ENCODE measurements at places on chromosomes 6 and 20.

- DNase-seq: peak; percentile 92
Measured at GRCh38 chr6:109465772-109466171, 10.2 kb upstream of the MICAL1 start.

- no peak for DNase-seq
Measured at GRCh38 chr20:18412221-18412901, 54.5 kb downstream of the DZANK1 start.

- no peak for DNase-seq
Measured at GRCh38 chr6:398558-399078, 7.1 kb downstream of the IRF4 start.

DNA sequence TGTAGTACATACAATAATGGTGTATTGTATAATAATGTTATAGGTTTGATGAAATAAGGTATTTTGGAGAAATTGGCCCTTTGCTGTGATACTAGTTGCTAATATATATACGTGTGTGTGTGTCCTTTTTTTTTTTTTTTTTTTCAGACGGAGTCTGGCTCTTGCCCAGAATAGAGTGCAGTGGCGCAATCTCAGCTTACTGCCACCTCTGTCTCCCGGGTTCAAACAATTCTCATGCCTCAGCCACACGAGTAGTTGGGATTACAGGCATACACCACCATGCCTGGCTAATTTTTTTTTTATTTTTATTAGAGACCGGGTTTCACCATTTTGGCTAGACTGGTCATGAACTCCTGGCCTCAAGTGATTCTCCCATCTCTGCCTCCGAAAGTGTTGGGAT is 23.3 kb downstream of the SENP6 start:
- no peak for DNase-seq

GRCh38 chr6:136527831-136528230 is 22.4 kb downstream of the MAP7 start:
- no peak for DNase-seq

- no peak for DNase-seq
Measured at GRCh38 chr6:159184559-159184958, 15.4 kb downstream of the FNDC1 start.

- peak; percentile 22 for DNase-seq
Measured at GRCh38 chr6:116016846-116017545, 43.7 kb downstream of the FRK start.

DNA sequence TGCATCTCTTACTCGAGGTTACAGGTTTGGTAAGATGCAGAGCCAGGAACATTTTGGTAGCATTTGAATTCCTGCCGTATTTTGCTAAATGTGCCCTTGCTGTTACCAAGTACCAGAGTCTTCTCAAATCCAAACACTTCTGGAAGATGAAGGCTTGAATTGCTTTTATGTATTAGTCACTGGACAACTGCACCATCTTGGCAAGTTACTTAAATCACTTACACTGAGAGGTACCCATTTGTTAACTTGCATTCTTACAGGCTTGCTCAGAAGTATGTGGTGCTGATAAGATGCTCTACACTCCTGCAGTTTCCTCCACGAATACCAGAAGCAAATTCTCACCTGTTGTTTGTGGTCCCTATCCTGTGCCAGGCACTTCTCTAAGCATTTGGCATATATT is 12.7 kb downstream of the IL22RA2 start:
- no peak for DNase-seq

GRCh38 chr20:5730131-5730530 is 20.1 kb upstream of the SHLD1 start:
- no peak for DNase-seq

DNA sequence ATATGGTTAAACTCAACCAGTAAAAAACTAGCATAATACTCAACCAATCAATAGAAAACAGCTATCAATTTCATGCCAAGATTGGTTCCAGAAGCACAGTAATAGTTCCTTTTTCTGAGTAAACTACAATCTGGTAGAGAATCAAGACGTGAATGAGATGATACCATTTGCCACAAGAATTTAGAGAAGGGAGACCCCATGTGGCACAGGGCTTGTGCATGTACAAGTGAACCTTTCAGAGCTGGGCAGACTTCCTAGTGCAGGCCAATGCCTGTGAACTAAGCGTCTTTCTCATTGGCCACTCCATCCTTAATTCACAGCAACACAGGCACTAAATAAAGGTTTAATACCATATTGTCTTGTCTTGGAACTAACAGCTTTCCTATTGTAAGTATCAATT is 213.5 kb downstream of the RFPL4B start:
- peak; percentile 6 for DNase-seq

GRCh38 chr20:19875376-19876221 is 117.5 kb downstream of the RIN2 start:
- DNase-seq: no peak

DNA sequence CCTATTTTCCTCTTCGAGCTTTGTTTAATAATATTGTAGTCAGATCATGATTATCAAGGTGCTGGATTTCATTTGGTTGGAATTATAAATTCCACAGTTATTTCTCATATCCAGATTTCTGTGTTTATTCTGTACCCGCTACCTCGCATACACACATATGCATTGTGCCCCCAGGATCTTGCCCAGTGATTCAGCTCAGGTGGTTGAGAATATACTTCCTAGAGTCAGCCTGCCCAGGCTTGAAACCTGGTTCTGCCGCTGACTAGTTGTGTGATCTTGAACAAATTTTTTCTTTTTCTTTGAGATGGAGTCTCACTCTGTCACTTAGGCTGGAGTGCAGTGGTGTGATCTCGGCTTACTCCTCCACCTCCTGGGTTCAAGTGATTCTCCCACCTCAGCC is 14.7 kb downstream of the GINM1 start:
- no peak for DNase-seq

DNA sequence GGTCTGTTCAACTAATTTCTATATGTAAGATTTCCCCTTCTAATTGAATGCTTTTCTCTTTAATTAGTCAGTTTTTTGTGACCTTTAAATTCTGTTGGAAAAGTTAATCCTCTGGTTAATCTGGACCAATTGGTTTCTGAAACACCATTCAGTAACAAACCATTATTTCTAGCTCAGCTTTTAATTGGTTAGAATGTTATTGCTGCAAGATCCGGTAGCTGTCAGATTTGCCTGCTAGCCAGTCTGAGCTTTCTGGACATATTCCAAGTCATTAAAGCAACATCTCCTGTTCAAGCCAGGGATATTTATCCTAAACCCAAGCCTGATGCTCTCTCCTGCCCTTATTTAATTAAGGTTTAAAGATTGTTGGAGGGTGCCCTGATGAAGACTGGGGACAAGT is 55.1 kb upstream of the FBXL4 start:
- peak; percentile 38 for DNase-seq

- no peak for DNase-seq
Measured at GRCh38 chr20:14116037-14116436, 120.7 kb downstream of the MACROD2 start.

DNA sequence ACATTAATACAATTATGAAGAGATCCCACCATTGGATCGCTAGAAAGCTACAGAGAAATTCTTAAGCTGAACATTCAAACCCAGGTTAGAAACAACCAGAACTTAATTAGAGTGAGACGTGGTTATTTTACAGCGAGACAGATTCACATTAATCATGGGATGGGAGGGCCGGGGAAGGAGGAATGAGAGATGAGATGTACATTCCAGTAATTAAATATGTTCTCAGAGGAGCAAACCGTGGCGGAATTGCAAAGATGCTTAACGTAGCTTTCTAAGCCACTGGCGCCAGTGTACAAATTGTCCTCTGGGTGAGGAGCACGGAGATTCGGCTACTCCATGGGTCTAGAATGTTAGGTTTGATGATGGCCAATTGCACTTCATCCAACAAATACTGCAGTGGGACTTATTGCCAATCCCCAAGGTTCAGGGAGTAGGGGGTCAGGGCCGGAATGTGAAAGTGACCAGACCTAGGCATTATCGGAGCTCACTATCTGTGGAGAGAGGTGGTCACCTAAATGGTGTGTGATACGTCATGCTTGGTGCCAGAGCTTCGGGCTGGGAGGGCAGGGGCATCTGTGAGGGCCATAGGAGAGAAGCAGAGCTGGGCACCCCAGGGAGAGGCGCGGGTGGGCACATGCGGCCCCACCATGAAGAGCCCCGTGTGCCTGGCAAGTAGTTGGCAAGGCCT is 114.7 kb downstream of the EDN3 start:
- no peak for DNase-seq

DNA sequence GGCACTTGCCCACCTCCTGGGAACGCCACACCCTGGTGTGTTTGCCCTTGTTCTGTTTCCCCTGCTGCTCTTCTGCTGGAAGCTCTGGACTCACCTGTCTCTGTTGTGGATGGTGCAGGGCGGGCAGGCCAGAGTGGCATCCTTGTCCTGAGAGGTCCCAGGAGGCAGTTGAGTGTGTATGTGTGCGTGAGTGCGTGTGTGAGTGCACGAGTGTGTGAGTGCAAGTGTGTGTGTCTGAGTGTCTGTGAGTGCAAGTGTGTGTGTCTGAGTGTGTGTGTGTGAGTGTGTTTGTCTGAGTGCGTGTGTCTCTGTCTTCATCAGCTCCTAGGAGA is 12.2 kb downstream of the IGF2R start:
- no peak for DNase-seq

GRCh38 chr6:142946924-142947713 is 2.1 kb upstream of the HIVEP2 start:
- no peak for DNase-seq

- peak; percentile 92 for DNase-seq
Measured at GRCh38 chr20:46275091-46275490, 33.2 kb downstream of the CDH22 start.

GRCh38 chr20:4180356-4180755 is 165.0 kb upstream of the RNF24 start:
- no peak for DNase-seq

DNA sequence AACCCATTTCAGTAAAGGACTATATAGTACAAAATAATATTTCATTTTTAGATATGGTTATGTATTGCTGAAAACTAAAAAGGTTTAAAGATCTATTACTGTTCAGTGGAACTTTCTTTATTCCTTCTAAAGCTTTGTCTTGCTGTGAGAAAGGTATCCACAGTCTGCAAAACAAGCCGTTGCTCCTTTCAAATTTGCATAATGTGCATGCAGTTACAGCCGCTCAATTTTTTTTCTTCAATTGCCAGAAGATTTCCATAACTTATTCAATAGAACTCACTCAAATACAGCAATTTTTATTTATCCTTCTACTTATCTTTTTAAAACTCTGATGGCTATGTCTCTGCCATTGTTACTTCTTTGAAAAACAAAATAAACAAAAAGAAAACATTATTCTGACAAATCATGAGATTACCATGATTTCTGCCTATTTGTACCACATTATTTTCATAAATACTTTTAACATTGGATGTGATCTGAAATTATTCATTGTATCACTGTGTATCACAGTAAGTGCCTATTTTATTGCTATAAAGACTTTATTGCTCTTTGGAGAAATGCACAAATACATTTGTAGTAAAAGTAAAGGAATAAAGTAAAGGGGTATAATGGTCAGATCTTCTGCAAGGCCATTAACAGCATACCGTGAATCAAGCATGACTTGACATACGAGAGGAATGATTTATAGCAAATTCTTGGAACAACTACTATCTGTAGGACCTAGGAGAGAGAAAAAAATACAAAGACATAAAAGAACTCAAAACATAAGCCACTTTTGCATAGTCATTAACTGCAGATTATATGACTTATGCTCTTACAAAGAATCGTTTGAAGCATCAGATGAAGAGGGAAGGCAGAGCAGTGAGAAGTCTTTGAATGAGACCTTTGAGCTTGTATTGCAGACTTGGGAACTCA is 29.6 kb upstream of the HBS1L start:
- DNase-seq: no peak

- DNase-seq: peak; percentile 34
Measured at GRCh38 chr6:149834513-149835481, 29.4 kb downstream of the LRP11 start.

GRCh38 chr20:57458400-57459160 is 66.4 kb downstream of the CTCFL start:
- DNase-seq: no peak

DNA sequence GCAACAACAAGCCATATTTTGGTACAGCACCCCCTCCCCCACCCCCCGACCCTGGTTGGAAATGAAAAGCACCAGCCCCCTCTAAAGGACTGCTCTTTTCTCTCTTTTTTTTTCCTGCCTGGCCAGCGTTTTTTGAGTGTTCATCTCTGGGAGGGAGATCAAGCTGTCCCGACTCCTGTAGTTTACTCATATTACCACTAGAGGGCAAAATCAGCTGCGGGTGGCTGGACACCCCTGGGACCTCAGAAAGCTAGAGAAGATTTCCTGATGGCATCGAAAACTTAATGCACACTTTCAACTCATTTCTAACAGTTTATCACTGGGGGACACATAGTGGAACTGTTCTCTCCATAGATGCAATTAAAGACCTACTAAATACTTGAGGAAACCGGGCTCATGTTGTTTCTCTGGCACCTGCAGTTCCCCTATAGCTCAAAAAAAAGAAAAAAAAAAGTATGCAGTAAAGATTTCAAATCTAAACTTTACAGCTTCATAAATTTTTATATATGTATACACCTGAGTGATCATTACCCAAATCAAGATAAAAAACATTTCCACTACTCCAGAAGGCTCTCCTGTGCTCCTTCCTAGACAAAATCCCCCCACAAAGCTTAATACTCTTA is 24.4 kb downstream of the CNBD2 start:
- DNase-seq: peak; percentile 71

- DNase-seq: no peak
Measured at GRCh38 chr6:2940010-2940850, 31.1 kb downstream of the SERPINB6 start.

- no peak for DNase-seq
Measured at GRCh38 chr6:130303431-130303830, 62.4 kb upstream of the TMEM200A start.

DNA sequence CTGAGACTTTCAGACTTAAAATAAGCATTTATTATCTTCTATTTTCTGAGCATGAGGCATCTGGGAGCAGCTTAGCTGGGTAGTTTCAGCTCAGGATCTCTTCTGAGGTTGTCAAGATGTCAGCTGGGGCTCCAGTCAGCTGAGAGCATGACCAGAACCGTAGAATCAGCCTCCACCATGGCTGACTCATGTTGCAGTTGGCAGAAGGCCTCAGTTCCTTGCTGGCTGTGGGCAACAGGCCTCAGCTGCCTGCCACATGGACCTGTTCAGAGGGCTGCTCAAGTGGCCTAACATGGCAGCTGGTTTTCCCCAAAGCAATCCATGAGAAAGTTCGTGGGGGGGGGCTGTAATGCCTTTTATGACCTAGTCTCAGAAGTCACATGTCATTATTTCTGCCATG is 142.3 kb downstream of the LY86 start:
- no peak for DNase-seq

GRCh38 chr20:9590189-9590588 is 75.8 kb downstream of the LAMP5 start:
- no peak for DNase-seq

DNA sequence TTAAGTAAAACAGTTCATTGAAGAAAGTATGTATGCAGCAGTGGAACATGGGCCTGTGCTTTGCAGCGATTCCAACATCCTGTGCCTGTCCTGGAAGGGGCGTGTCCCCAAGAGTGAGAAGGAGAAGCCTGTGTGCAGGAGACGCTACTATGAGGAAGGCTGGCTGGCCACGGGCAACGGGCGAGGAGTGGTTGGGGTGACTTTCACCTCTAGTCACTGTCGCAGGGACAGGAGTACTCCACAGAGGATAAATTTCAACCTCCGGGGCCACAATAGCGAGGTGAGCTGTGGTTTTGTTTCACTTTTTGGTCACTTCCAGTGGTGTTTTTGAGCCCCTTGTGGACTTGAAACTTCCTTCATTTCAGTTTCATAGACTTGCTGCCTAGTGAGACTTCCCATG is 1.7 kb downstream of the TULP4 start:
- no peak for DNase-seq
